ENCODE measurements at places on chromosomes 3 and 15. TPM values are rescaled to one million over a fixed set of nuclear protein-coding genes. Genes with fewer than 3 reads are reported as not detected.

Gene AADAC
- not detected for total RNA-seq

Gene LCMT2
- 8.2 TPM for total RNA-seq

Gene PLCH1
- 6.2 TPM for total RNA-seq

Gene CCDC191
- 5.4 TPM for total RNA-seq

Gene P2RY12
- not detected for total RNA-seq

Gene CTXN2
- total RNA-seq, result not detected

Gene SYNPR
- 0.36 TPM for total RNA-seq

Gene C15orf62
- 1.2 TPM for total RNA-seq

Gene ITPKA
- total RNA-seq, result 6.0 TPM

Gene PLXND1
- total RNA-seq, result 24.6 TPM

Gene RPSA
- total RNA-seq, result 1,090 TPM

Gene BSN
- 2.1 TPM for total RNA-seq

Gene MORC1
- not detected for total RNA-seq

Gene TRAT1
- total RNA-seq, result not detected

Gene PSTPIP1
- total RNA-seq, result not detected

Gene LRRC31
- not detected for total RNA-seq

Measured in cardiac muscle cell (in vitro differentiated cells and primary cell).